ENCODE measurements at places on chromosomes 3 and 15.
A peak's percentile ranks its signal among the peaks of the same experiment; 100 is the strongest.

- peak overlapping the region; percentile 71 for H3K27ac ChIP-seq
- peaks cover 9% of the 10 kb centered on the region for H3K4me1 ChIP-seq
- H3K27me3 ChIP-seq: no peaks in the 10 kb centered on the region
Measured at GRCh38 chr3:69121950-69122349, 445 bp downstream of the LMOD3 start.

GRCh38 chr3:65793495-65794200 is 245.1 kb downstream of the MAGI1 start:
- peaks cover 12% of the 10 kb centered on the region for H3K4me1 ChIP-seq
- H3K27me3 ChIP-seq: no peaks in the 10 kb centered on the region
- no peaks in the 10 kb centered on the region for H3K36me3 ChIP-seq
- no peak overlapping the region for H3K27ac ChIP-seq
- DNase-seq: no peak

GRCh38 chr3:119015942-119016341 is 18.7 kb downstream of the IGSF11 start:
- no peak overlapping the region for H3K27ac ChIP-seq
- no peaks in the 10 kb centered on the region for H3K4me1 ChIP-seq
- H3K36me3 ChIP-seq: no peaks in the 10 kb centered on the region
- no peak overlapping the region for H3K4me3 ChIP-seq
- no peaks in the 10 kb centered on the region for H3K27me3 ChIP-seq
- no peak for DNase-seq

- H3K36me3 ChIP-seq: no peaks in the 10 kb centered on the region
- H3K27ac ChIP-seq: no peak overlapping the region
- no peaks in the 10 kb centered on the region for H3K27me3 ChIP-seq
- peaks cover 34% of the 10 kb centered on the region for H3K4me1 ChIP-seq
- no peak for DNase-seq
- H3K4me3 ChIP-seq: no peak overlapping the region
Measured at GRCh38 chr3:149534671-149535332, 60.3 kb downstream of the TM4SF4 start.

DNA sequence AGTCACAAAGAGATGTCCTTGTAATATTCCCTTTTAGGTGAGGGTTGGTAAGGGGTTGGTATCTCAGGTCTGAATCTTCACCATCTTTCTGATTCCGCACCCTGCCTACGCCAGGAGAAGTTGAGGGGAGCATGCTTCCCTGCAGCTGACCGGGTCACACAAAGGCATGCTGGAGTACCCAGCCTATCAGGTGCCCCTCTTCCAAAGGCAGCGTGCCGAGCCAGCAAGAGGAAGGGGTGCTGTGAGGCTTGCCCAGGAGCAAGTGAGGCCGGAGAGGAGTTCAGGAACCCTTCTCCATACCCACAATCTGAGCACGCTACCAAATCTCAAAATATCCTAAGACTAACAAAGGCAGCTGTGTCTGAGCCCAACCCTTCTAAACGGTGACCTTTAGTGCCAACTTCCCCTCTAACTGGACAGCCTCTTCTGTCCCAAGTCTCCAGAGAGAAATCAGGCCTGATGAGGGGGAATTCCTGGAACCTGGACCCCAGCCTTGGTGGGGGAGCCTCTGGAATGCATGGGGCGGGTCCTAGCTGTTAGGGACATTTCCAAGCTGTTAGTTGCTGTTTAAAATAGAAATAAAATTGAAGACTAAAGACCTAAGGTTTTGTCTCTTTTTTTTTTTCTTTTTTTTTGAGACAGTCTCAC is 19.8 kb downstream of the TYRO3 start:
- DNase-seq: no peak
- H3K4me3 ChIP-seq: no peak overlapping the region
- H3K36me3 ChIP-seq: no peaks in the 10 kb centered on the region
- H3K4me1 ChIP-seq: no peaks in the 10 kb centered on the region
- H3K27me3 ChIP-seq: no peaks in the 10 kb centered on the region

DNA sequence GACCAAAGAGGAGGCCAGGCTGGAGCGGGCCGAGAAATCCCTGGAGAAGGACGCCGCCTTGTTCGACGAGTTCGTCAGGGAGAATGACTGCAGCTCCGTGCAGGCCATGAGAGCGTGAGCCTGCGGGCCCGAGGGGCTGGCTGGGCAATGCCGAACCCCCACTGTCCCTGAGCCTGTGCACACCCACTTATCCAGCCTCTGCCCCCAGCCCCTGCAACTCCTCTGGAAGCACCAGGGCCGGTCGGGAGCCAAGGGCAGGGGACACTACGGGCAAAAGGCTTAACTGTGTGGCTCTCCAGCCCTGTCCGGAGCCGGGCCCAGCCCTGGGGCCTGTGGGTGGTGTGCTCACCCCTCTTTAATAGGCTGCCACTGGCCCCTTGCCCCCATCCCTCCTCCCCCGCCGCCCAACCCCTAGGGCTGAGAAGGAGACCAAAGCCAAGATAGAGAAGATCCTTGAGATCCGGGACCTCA is 24.0 kb downstream of the CFAP100 start:
- H3K4me1 ChIP-seq: no peaks in the 10 kb centered on the region
- H3K27me3 ChIP-seq: peaks cover 44% of the 10 kb centered on the region
- no peak overlapping the region for H3K27ac ChIP-seq
- no peak for DNase-seq
- H3K4me3 ChIP-seq: no peak overlapping the region

DNA sequence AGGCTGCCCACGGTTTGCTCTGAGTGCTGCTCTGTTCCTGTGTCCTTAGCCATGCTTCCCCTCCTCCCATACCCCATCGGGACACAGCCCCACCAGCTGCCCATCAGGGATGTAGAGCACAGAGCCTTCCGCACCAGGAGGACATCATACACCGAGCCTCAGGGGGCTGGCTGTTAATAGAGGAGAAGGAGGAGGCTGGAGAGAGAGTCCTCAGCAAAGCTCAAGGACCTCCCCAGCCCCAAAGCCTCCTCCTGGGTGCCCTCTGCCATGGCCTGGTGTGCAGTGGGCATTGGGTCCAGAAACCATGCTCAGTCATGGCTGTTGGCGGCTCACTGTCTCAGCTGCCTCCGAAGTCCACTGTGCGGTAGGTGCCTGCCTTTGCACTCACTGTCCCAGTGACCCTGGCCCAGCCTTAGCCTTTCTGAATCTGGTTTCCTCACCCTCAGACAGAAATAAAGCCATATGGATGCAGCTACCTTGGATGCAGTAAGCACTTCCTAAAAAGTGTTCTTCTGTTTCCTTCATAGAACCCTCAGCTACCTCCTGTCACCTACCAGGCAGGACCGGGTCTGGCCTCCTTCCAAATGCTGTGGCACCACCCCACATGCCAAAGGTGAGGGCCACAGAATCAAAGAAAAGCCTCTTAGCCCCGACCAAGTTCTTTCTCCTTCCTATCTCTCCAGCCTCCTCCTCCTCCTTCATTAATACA is 53.9 kb downstream of the ACAD9 start:
- H3K4me1 ChIP-seq: no peaks in the 10 kb centered on the region
- no peaks in the 10 kb centered on the region for H3K27me3 ChIP-seq
- no peak for DNase-seq
- H3K36me3 ChIP-seq: no peaks in the 10 kb centered on the region

GRCh38 chr15:89075101-89075640 is 13.1 kb upstream of the ABHD2 start:
- H3K36me3 ChIP-seq: no peaks in the 10 kb centered on the region
- H3K4me1 ChIP-seq: no peaks in the 10 kb centered on the region
- no peak overlapping the region for H3K4me3 ChIP-seq
- no peak for DNase-seq
- H3K27ac ChIP-seq: no peak overlapping the region

- H3K4me1 ChIP-seq: peaks cover 23% of the 10 kb centered on the region
- H3K4me3 ChIP-seq: no peak overlapping the region
- H3K36me3 ChIP-seq: peaks cover 10% of the 10 kb centered on the region
- no peak for DNase-seq
- H3K27me3 ChIP-seq: no peaks in the 10 kb centered on the region
Measured at GRCh38 chr15:92140796-92141195, 252.9 kb upstream of the ST8SIA2 start.
